Central memory CD4-positive, alpha-beta T cell (primary cell): ENCODE measurements at places on chromosomes 4 and X.

DNA sequence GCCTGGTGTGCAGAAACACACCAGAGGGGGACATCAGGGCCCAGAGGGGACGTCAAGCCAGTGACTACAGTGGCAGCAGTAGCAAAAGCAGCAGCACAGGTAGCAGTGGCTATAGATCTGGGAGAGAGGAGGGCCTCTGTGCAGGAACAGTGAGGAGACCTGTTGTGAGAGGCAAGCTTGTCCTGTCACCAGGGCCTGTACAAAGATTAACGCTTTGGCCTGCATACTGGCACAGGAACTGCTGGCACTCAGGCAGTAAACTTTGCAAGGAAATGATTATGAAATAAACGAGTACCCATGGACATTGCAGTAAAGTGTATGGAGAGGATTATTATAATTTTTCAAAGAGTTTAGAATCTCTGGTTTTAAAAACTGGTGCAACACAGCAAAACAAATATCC lies 5.5 kb upstream of the PHF8 start:
- DNase-seq = no peak

- DNase-seq = no peak
Measured at GRCh38 chrX:33379839-33380238, 168.5 kb upstream of the DMD start.

GRCh38 chr4:972651-973424 lies 531 bp downstream of the DGKQ start:
- peak; percentile 61 for DNase-seq

DNA sequence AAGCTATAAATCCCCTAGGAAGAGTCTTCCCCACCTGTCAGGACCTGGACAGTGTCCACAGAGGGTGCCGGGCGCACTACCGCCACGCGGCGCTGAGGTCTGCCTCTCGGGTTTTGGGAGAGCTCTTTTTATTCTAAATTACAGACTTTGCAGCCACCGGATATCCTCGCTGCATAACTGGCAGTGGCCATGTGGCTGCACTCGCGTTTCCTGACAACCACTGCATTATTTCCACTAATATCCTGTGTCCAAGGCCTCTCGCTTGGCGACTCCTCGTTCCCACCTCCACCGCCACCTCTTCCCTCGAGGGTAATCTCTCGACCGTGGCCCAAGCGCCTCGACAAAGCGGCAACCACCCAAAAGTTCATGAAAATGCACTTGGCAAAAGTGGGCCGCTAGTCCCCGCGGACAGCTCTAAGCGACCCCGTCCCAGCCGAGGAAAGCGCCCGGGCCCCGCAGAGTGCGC lies 512 bp upstream of the TMEM131L start:
- no peak for DNase-seq

- DNase-seq = no peak
Measured at GRCh38 chr4:186169945-186170802, 21.2 kb upstream of the CYP4V2 start.

DNA sequence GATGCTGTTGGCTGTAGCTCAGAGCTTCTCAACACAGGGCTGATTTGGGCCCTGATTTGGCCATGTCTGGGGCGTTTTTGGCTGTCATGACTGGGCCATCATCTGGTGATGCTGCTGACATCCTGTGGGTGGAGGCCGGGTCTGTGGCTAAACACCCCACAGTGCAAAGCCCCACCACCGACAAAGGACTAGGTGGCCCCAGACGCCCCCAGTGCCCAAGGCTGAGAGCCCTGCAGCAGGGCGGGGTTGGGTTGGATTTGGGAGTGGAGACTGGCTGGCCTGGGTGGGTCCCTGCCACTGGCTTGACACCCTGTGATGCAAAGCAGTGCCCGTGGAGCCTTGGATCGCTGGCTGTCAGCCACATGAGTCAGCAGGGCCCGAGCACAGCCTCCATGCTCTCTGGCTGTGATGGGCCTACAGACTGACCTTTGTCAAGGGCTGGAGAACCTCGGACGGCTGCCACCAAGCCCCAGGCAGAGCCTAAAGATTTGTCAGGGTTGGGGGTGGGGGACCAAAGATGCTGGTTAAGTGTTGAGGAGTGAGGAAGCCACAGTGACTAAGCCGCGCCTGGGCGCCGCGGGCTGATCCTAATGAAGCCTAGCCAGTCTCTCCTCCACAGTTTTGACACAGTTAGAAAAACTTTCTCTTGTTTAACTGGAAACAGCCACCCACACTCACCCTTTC lies 28.3 kb downstream of the CYTL1 start:
- no peak for DNase-seq

DNA sequence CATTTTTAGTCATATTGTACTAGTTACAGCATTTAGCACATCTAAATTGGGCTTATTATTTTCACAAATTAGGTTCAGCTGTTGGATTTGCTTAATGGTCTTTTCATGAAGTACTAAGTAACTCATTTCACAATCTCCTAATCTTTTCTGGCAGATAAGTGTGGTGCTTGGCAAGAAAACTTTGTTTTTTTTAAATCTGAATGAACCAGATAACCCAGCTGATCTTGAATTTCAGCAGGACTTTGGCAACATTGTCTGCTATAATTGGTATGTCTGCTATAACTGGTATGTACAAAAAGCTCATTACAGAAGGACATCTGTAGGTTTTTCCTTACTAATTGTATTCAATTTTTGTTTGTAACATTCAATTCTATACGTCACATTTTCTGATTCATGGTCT lies 22.7 kb downstream of the WDR19 start:
- DNase-seq = no peak

DNA sequence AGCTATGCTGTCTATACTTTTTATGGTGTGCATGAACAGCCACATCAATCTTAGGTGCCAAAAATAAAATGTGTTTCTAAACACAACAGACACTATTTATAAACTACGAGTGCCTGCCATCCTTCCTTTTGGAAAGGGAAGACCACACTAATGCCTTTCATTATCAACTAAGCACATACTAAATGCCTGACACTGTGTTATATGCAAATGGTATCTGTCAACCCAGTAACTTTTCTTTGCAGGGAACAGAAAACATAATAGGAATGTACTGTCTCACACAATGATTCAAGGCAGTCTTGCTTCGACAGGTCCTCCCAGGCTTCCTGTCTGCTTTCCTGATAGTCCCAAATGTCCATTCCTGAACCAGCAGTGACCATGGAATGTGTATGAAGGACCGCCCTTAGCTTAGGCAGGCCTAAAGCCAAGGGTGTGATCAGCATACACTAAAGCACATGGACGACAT lies 43.8 kb downstream of the ADGRA3 start:
- DNase-seq = no peak

DNA sequence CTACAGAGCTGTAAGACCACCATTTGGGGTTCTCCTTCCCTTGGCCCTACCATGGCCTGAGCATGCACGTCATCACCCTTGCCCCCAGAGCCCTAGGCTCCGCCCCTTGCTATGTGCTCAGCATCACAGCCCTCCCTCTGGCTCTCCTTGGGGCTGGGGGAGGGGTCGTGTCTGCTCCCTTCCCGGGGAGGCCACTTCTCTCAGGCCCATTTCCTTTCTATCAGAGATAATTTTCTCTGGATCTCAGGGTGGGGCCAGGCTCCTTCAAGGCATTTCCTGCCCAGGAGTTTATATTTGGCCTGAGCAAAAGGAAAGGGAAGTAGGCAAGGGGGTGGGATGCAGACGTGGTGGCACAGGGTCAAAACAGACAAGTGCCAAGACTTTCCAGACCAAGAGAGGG lies 55.9 kb downstream of the STARD8 start:
- no peak for DNase-seq

GRCh38 chr4:113368056-113368455 lies 318.6 kb downstream of the ANK2 start:
- DNase-seq = no peak

DNA sequence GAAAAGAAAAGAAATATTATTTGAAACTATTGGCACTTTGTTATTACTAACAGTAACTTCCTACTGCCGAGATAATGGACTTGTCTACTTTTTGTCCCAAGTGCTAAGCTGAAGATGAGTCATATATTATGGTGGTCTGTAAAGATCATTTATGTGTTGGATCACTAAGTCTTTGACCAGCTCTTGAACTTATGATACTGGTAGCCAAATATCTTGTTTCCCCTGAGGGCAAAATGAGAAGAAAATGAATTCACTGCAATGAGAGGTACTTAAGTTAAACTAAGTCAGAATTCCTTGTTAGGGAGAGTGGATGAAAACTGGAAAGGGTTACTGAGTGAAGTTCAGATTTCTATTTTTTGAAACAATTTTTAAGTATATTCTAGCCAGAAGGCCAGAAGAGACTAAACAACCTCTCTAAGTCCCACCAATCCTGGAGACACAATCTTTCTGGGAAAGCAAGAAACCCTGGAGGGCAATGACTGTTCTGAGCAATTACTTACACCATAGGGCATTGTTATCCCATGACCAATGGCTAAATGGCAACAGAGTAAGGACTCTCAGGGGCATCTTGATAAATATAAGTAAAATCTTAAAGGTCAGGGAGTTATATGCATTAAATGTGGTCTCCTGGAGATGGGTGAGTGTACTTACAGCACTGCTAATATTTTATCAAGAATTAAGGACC lies 287.7 kb downstream of the STIM2 start:
- no peak for DNase-seq

- no peak for DNase-seq
Measured at GRCh38 chr4:94491322-94491721, 39.6 kb downstream of the PDLIM5 start.

DNA sequence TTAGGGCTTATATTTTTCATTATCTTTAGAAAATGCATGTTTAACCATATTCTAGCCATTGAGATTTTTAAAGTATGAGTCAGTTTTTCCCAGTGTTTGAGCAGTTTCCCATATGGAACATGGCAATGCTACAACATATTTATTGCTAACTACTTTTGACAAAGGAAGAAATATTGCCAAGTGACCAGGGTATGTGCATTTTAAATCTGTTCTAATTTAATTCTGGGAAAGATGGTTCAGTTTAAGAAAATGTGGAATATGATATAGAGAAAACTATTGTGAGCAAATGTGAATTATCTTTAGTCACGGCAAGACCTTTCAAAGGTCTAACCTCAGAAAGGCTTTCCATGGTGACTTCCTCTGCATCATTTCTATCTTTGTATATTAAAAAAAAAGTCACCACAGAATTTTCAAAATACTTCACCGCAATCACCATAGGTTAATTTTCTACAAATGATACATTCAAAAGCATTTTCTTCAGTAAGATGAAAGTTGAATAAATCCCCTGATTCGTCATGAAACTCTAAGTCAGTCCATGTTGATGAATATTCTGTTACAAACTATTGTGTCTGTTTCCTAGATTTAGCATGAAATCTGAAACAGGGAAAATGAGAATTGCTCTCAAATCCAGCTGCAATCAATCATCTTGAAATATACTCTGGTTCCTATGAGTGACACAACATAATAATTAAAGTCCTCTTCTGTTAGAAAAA lies 2349.0 kb upstream of the TENM3 start:
- DNase-seq = no peak

DNA sequence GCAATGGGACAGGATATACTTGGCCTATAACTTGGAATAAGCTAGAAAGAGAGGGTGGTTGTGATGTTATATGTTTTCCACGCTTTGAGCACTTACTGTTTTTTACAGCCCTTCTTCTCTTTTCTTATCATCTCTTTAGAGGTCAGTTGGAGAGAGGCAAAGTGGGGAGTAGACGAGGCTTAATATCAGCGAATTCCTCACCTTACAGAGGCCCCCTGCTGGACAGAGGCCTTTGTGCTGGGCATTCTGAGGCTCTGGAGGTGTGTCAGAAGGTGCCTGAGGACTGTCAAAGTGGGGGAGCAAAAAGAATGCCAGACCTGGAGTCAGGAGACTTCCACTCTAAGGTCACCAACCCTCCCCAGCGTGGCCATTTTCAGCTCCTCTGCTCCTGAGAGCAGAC lies 42.5 kb downstream of the MAMLD1 start:
- no peak for DNase-seq

DNA sequence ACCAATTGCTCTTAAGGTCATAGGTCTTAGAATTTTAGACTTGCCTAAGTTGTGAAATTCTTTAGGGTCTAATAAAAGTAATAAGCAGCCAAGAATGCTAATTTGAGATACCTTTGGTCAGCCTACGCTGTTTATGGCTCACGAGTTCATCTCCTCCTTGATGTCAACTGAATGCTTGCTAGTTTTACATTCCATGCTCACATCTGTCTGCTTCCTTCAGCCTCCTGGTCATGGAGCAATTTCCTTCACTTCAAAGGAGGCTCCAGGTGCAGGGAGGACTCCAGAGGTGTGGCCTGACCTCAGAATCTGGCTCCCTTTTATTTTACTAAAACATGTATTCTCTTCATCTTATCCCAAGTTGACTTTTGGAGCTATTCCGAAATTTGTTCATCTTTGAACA lies 23.3 kb upstream of the LNX1 start:
- no peak for DNase-seq

DNA sequence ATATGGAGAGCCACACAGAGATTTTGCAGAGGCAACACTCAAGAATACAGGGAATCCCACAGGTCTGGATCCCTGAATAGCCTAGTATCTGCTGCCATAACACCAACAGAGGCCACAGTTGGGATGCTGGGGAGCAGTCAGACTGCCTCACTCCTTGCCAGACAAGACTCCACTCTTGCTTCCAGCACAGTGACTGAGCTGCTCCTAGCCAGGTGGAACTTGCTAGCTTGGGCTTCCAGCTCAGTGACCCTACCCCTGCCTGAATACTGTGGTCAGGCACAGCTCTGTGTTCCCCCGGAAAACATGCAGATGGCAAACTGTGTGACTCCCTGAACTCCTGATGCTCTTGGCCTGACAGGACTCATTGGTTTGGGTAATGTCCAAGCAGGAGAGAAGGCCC lies 251.8 kb downstream of the KCTD8 start:
- DNase-seq = no peak

DNA sequence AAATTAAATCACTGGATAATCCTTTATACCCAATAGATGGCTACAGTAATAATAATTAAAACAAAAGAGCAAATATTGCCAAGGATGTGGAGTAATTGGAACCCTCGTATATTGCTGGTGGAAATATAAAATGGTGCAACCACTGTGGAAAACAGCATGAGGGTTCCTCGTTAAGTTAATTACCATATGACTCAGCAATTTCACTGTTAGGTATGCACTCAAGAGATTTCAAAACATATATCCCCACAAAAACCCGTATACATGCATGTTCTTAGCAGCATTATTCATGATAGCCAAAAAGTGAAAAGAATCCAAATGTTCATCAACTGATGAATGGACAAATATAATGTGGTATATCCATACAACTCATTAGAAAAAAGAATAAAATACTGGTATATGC lies 103.3 kb downstream of the TEX13C start:
- no peak for DNase-seq

DNA sequence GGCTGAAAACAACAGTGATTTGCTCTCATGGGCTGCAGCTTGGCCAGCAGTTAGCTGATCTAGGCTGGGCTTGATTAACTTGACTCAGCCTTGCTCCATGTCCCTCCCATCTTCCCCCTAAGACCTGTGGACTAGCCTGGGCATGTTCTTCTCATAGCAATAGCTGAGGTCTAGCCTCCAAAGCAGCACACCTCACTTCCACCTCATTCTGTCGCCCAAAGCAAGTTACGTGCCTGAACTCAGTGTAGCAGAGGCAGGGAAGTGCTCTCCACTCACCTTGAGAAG lies 62.2 kb downstream of the EVC start:
- DNase-seq = no peak

DNA sequence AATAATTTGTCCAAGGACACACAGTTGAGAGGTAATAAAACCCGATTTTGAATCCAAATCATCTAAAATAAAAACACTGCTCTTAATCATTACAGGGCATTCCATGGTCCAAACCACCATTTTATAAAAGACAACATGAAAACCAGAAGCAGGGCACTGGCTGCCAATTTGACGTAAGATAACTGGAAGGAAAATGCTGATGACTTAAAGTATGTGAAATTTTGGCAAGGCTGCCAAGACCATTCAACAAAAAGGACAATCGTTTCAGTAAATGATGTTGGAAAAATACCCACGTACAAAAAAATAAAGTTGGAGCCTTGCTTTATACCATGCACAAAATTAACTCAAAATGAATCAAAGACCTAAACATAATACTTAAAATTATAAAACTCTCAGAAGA lies 344.4 kb downstream of the RAPGEF2 start:
- no peak for DNase-seq
